Astrocyte (in vitro differentiated cells and primary cell): ENCODE measurements at places on chromosomes 5 and 9.

DNA sequence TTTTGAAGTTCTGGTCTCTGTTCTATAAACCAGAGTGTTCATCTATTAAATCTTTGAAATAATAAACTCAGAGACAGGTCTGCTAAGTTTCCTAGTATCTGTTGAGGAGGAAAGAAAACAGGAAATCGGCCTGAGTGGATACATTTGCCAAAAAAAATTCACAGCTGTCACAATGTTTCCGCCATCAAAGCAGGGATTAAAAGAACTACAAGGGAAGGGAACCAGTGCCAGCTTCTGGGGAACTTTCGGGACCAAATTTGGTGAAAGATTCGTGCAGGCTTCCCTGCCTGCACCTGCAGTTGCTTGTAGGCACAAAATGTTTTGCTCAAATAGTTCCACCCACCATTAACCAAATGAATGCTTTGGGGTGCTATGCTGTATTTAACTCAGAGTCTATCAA lies 267.5 kb downstream of the MSX2 start:
- no peaks in the 10 kb centered on the region for H3K36me3 ChIP-seq
- DNase-seq = no peak
- no peak overlapping the region for H3K4me3 ChIP-seq

GRCh38 chr9:36163786-36164170 lies 5.4 kb upstream of the CCIN start:
- no peaks in the 10 kb centered on the region for H3K27me3 ChIP-seq
- peak overlapping the region; percentile 93 for H3K27ac ChIP-seq
- H3K4me1 ChIP-seq = peaks cover 47% of the 10 kb centered on the region
- DNase-seq = peak; percentile 65
- H3K4me3 ChIP-seq = peak overlapping the region; percentile 34

GRCh38 chr9:99720455-99721050 lies 101.1 kb upstream of the NR4A3 start:
- H3K4me1 ChIP-seq = no peaks in the 10 kb centered on the region
- no peaks in the 10 kb centered on the region for H3K36me3 ChIP-seq
- DNase-seq = peak; percentile 2
- H3K27me3 ChIP-seq = no peaks in the 10 kb centered on the region
- H3K4me3 ChIP-seq = no peak overlapping the region

- no peaks in the 10 kb centered on the region for H3K27me3 ChIP-seq
- H3K4me3 ChIP-seq = no peak overlapping the region
- H3K36me3 ChIP-seq = no peaks in the 10 kb centered on the region
- H3K27ac ChIP-seq = no peak overlapping the region
- no peak for DNase-seq
These were observed 379.4 kb downstream of the PRR16 start for GRCh38 chr5:120843390-120843980.

GRCh38 chr9:129247285-129248153 lies 69.5 kb upstream of the IER5L start:
- H3K27me3 ChIP-seq = no peaks in the 10 kb centered on the region
- no peak overlapping the region for H3K4me3 ChIP-seq
- H3K36me3 ChIP-seq = no peaks in the 10 kb centered on the region
- no peak for DNase-seq
- H3K4me1 ChIP-seq = peaks cover 8% of the 10 kb centered on the region
- H3K27ac ChIP-seq = no peak overlapping the region

GRCh38 chr9:132162764-132163456 lies 1.1 kb downstream of the NTNG2 start:
- H3K36me3 ChIP-seq = no peaks in the 10 kb centered on the region
- H3K27ac ChIP-seq = no peak overlapping the region
- peaks cover 20% of the 10 kb centered on the region for H3K4me1 ChIP-seq
- peak overlapping the region; percentile 80 for H3K4me3 ChIP-seq
- DNase-seq = no peak
- peaks cover 66% of the 10 kb centered on the region for H3K27me3 ChIP-seq

- no peak overlapping the region for H3K27ac ChIP-seq
- DNase-seq = no peak
- H3K36me3 ChIP-seq = no peaks in the 10 kb centered on the region
These were observed 46.4 kb downstream of the SNCAIP start for GRCh38 chr5:122358372-122358979.

- H3K27ac ChIP-seq = no peak overlapping the region
- no peak for DNase-seq
- H3K4me3 ChIP-seq = no peak overlapping the region
- no peaks in the 10 kb centered on the region for H3K27me3 ChIP-seq
- H3K36me3 ChIP-seq = no peaks in the 10 kb centered on the region
These were observed 35.8 kb upstream of the MAST4 start for GRCh38 chr5:66560371-66560770.

GRCh38 chr5:164610374-164610773 lies 1105.0 kb downstream of the MAT2B start:
- no peak overlapping the region for H3K27ac ChIP-seq
- H3K4me1 ChIP-seq = no peaks in the 10 kb centered on the region
- H3K27me3 ChIP-seq = no peaks in the 10 kb centered on the region

GRCh38 chr9:112750764-112751055 lies 150 bp downstream of the SNX30 start:
- peaks cover 40% of the 10 kb centered on the region for H3K4me1 ChIP-seq
- H3K27me3 ChIP-seq = no peaks in the 10 kb centered on the region
- peak overlapping the region; percentile 74 for H3K4me3 ChIP-seq
- no peaks in the 10 kb centered on the region for H3K36me3 ChIP-seq

DNA sequence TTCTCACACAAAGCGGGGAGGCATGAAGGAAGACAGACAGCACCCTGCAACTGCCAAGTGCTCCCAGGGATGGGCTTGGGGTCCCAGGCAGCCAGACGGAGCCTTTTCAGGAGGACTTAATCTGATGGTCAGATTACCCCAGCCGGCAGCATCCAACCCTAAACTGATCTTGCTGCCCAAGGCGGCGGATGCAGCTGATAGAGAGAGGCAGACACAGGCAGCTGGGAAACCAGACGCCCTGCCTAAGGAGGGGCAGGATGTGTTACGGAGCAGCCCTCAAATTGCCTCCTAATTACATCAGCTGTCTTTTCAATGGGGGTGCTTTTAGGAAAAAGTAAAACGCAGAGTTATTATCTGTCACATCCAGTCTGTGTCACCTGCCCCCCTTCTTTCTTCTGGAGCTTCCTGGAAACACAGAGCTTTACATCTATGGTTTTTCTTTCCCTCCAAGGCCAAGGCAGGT lies 190.9 kb upstream of the PANK3 start:
- no peaks in the 10 kb centered on the region for H3K36me3 ChIP-seq
- DNase-seq = no peak

DNA sequence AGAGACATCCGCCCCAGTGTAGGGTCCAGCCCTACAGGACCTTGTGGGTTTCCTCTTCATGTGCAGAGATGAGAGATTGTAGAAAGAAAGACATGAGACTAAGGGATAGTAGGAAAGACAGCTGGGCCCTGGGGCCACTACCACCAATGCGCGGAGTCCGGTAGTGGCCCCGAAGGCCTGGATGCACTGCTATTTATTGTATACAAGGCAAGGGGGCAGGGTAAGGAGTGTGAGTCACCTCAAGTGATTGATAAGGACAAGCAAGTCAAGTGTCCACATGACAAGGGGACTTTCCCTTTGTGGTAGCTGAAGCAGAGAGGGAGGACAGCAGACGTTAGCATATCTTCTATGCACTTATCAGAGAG lies 6.2 kb upstream of the TMEM141 start:
- no peaks in the 10 kb centered on the region for H3K4me1 ChIP-seq
- H3K27ac ChIP-seq = no peak overlapping the region
- peaks cover 11% of the 10 kb centered on the region for H3K27me3 ChIP-seq
- DNase-seq = no peak
- no peak overlapping the region for H3K4me3 ChIP-seq

GRCh38 chr5:71882826-71883741 lies 164.0 kb downstream of the CARTPT start:
- DNase-seq = peak; percentile 28
- no peaks in the 10 kb centered on the region for H3K36me3 ChIP-seq
- H3K4me1 ChIP-seq = peaks cover 11% of the 10 kb centered on the region

DNA sequence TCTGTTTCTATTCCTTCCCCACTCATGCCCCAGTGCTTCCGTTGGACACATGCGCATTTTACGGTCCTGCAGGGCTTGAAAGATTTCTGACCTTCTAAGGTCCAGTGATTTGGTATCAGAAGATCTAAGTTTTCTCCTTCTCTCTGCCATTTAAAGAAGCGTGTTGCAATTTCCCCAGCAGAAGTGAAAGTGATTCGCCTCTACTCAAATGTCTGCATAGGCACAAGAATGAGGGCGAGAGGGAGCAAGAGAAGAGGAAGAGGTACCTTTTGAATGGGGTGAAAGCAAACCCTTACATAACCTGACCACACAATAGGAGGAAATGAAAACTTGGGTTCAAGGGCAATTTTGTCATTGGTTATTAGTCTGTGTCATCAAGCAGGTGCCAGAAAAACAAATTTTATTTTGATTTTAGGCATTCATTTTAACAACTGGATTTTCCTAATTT lies 31.7 kb upstream of the NR3C1 start:
- H3K4me1 ChIP-seq = no peaks in the 10 kb centered on the region
- no peaks in the 10 kb centered on the region for H3K36me3 ChIP-seq
- H3K4me3 ChIP-seq = no peak overlapping the region
- no peaks in the 10 kb centered on the region for H3K27me3 ChIP-seq
- no peak for DNase-seq

DNA sequence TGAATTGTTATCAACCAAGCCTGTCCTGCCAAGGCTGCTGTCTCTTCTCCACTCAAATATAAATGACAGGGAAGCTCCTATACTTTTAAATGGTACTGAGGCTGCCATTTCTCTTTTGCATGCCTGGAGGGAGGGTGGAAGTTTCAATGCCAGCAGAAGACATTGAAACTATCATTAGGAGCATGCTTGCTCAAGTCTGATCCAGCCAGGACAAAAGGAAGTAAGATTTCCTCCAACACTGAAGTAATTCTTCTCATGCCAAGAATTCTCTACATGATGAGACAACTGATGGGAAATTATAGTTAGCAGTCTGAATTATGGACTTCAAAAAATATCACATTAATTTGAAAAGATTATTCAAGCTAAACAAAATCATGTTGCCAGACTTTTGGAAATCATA lies 5.4 kb downstream of the SPINK6 start:
- H3K36me3 ChIP-seq = no peaks in the 10 kb centered on the region
- H3K27me3 ChIP-seq = no peaks in the 10 kb centered on the region
- H3K27ac ChIP-seq = no peak overlapping the region
- no peak for DNase-seq
- H3K4me3 ChIP-seq = no peak overlapping the region
